Subcutaneous preadipocyte (primary cell): ENCODE measurements at places on chromosomes 3 and 15. TPM values are rescaled to one million over a fixed set of nuclear protein-coding genes. Genes with fewer than 3 reads are reported as not detected.

Gene BUB1B
- total RNA-seq = 18.4 and 40.1 TPM in 2 replicates

Gene GOLGA6D
- total RNA-seq = not detected in 2 replicates

Gene CNBP
- 217 and 230 TPM in 2 replicates for total RNA-seq

Gene SCN11A
- under 0.01 TPM in 1 of 2 replicates, not detected in the other for total RNA-seq

Gene IQCF5
- not detected in 2 replicates for total RNA-seq
